Astrocyte of the cerebellum (primary cell): ENCODE measurements at places on chromosomes 3 and 15.

DNA sequence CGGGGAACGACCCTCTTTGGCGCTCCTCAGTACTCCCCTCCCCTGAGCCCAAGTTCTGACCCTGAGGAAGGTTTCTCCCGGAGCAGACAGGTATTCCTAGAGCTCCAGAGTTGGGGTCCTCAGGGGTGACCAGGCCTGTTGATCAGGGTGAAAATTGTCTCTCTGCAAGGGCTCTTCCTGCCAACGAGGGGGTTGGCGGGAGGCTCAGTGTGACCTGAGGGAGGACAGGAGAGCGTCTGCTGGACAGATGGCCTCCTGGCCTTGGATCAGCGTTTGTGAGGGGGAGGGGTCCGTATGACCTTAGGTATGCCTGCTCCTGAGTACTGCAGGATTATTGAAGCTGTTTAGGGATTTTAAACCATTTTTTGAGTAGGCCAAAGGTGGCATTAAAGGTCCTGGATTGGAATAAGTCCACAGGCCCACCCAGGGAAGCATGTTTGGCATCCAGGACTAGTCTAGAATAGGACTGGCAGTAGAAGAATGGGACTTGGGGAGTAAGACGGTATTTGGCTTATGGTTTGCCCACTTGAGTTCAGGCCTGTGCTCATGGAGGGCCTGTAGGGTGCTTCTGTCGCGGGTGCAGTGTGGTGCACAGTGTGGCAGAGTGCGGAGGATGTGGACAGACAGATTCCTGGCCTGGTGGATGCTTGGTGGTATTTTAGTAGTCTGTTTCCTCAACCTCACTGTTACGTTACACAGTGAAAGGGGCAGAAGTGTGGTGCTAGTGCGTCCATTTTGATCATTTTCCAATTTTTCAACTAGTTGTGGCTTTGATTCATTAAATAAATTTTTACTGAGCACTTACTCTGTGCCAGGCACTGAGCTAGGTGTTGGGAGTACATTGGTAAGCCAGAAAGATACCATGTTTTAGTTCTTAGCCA, 959 bp downstream of the ZNF592 start:
- DNase-seq = no peak

- DNase-seq = no peak
Measured at GRCh38 chr15:39434751-39435238, 146.1 kb upstream of the THBS1 start.

- DNase-seq = peak; percentile 51
Measured at GRCh38 chr3:110881069-110881468, 190.5 kb upstream of the NECTIN3 start.

DNA sequence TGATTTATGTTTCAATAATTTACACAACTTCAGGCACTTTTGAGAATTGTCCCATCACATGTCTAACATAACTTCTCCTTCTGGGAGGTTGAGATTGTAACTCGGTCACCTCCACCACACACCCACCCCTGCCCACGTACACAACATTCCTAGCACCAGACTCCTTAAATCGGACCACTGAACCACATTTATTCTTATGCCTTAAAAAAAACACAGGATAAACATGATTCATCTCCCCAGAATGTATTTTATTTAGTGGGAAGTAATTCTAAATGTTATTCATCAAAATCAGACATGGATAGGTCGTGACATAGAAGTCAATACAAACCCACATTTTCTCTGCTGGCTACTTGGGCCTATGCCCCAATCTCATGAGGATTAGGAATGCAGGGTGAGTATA, 3.0 kb downstream of the SNTN start:
- DNase-seq = peak; percentile 72

DNA sequence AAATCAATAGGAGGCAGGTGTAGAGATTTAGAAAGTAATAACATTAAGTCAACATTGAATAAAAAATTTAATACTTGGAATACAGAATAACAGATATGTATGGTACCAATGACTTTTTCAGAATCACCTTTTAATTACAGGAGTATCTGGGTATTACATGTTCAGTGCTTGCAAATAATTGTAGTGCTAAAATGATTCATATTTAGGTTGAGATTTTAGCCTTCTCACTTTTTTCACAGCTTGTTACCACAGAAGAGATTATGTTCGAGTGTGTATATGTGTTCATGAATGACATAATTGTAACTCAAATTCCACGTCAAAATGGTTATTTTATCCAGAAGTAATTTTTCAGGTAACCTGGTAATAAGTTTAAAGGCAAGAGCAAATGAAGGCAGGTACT, 187.9 kb upstream of the TBL1XR1 start:
- no peak for DNase-seq

DNA sequence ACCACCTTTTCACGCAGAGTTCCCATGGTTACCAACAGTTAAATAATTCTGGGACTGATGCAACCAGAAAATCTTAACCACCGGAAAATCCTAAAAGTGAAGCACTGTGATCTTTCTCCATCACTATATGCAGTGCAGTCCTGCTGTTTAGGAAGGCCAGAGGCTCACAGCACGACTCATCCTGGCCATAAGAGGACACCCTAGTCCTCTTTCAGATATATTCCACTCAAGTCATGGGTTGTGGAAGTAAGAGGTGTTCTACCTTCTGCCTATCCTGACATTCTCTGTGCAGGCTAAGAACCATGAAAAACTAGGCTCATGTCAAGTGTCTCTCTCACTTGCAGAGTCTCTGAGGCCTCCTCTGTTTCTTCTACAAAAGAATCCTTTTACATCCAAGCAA, 67.2 kb downstream of the DHX30 start:
- DNase-seq = no peak

GRCh38 chr15:31488437-31489204, 162.0 kb downstream of the KLF13 start:
- DNase-seq = peak; percentile 81
